ENCODE measurements at places on chromosomes 2 and 18. TPM values are rescaled to one million over a fixed set of nuclear protein-coding genes. Genes with fewer than 3 reads are reported as not detected.
A peak's percentile ranks its signal among the peaks of the same experiment; 100 is the strongest.

The METAP1D gene
- total RNA-seq: 30.7 TPM

The LRRTM1 gene
- not detected for total RNA-seq

DNA sequence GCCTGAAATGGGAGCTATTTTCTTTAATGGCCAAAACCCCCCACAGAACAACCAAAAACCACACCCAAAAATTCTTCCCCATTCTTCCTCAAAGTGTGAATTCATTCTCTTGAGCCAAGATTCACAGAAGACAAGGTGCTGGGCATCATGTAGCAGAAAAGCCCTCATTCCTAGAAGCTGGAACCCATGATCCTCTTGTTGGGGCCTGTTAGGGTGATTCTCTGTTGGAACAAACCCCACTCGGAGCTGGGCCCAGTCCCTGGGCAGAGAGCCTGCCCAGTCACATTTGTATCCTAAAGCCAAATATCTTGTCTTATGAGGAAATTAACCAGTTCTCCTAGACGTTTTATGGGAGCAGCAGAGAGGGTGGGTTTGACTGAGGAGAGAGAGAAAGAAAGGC, 22.8 kb upstream of the VPS4B start:
- no peak for DNase-seq

- DNase-seq: no peak
Observed at GRCh38 chr2:147479358-147479757, 365.5 kb upstream of the ACVR2A start.

DNA sequence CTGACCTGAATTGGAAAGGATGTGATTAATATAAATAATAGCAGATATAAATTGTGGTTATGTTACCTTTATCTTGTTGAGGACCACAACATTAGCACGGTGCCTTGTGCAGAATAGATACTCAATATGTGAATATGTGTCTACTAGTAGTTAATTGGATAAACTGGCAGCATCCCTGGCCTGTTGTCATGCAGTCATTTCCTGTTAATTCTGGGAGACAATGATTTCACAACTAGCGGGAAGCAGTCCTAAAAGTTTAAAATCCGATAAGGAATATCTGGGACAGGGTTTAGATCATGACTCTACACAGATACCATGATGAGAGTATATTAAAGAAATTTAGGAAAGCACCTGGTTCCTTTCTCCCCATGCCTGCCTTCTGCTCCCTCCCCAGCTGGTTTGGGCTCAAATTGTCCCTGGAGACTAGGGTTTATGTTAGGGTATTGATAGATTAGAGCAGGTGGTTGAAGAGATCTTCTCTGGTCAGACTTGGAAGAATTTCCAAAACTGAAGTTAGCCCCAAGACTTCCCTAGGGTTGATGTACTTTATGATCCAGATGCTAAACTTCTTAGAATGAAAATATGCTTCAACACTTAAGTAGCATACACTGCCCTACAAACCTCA, 32.8 kb downstream of the CYBRD1 start:
- no peak for DNase-seq

- DNase-seq: no peak
Observed at GRCh38 chr2:96888072-96889011, 18.5 kb upstream of the SEMA4C start.

- DNase-seq: peak; percentile 50
Observed at GRCh38 chr2:101520246-101520645, 45.3 kb upstream of the RFX8 start.

DNA sequence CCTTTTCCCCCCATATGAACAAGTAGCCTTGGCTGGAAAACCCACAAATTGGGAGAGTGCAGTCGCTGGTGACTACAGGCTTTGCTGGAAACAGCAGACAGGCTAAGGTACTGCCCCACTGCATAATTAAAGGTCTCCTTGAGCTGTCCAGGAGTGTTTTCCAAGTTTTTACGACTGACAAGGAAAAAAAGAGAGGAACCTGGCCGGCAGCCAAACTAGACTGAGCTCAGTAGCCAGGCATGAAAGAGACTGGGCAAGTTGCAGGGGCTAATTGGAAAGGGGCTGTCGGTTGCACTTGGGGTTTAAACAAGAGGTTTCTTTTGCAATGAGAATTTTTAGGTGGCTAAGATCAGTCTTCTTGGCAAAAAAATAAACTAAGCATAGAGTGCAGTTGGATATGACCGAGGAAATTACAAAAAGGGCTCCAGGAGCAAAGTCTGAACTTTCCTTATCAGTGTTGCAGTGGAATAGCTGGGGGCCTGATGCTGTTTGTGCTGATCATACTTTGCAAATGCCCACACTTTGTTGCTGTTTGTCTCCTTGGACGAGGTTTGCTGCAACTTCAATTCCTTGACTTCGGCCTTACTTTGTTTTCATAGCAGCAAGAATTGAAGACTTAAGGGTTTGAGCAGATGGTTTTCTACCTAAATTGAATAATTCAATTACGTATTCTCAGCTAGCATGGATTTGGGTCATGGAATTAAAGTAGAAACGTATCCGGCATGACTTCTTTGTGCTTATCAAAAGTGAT, 2.1 kb downstream of the GULP1 start:
- peak; percentile 79 for DNase-seq

DNA sequence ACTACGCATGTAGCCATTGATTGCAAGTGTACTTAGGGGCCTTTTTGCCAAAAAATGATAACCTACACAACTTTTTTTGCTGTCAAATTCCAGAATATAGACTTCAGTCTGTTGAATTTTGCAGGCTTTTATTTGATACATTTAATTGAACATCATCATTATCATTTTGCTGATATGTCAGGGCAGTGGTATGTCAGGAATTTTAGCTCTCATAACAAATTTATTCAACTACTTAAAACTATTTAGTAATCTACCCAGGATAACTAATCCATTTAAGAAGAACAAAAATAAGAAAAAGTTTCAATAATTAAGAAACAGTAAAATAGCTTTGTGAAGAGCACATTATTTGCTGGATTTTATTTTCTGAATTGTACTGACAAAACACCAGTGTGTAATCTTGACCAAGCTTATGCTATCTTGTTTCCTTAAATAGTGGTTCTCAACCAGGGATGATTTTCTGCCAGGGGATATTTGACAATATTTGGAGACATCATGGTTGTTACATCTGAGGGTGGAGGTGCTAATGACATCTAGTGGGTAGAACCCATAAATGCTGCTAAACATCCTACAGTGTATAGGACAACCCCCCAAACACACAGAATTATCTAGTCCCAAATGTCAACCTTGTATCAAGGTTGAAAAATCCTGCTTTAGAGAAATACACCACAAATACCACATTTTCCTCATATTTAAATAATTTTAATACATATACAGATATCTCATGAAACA, 12.1 kb upstream of the TTN start:
- no peak for DNase-seq
